ENCODE measurements at places on chromosomes 1 and 21.

GRCh38 chr1:11822091-11822490 lies 16.1 kb downstream of the CLCN6 start:
- DNase-seq: no peak

- no peak for DNase-seq
These were observed 150.7 kb downstream of the BACH1 start for GRCh38 chr21:29449306-29449950.

DNA sequence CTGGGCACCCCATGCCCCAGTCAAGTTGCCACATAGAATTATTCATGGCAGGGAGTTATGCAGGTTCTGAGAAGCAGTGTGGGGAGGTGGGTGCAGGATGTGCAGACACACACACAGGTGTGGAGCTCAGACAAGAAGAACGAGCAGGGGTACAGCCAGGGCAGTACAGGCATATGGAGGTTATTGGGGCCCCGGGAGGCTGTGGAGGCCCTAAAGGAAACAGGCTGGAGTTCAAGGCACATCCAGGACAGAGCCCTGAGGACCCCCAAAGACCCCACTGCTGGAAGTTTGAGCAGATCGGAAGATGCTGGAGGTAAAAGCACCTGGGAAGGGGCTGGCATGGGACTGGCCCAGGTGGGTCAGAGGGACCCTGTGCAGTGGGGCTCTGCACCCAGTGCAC lies 171.3 kb downstream of the PSMG1 start:
- DNase-seq: no peak

DNA sequence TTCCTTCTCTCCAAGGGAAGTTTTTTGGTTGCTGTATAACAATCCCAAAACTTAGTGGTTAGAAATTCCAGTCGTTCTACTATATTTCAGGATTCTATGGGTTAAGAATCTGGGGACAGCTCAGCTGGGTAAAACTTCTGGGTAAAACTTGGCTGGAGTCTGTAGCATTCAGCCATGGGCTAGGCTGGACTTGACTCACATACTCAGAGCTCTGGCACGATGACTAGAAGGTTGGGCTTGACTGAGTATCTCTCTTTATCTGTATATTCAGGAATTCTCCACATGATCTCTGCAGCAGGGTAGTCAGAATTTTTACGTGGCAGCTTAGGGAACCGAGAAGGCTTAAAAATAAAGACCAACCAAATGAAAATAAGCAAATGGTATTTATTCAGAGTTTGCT lies 28.2 kb upstream of the HRNR start:
- DNase-seq: no peak

- no peak for DNase-seq
These were observed 2.0 kb downstream of the PCP4 start for GRCh38 chr21:39869141-39869818.

- no peak for DNase-seq
These were observed 20.0 kb upstream of the KCNH1 start for GRCh38 chr1:211153932-211154331.

GRCh38 chr1:229344139-229344538 lies 1.3 kb upstream of the CCSAP start:
- DNase-seq: no peak

- no peak for DNase-seq
These were observed 226.4 kb downstream of the DYRK1A start for GRCh38 chr21:37593015-37593414.

Measured in stimulated activated CD4-positive, alpha-beta T cell treated with anti-CD3 and anti-CD28 coated beads, Interleukin-1b, Interleukin-23, amount 100 ng/mL, for 1 hour (primary cell).